ENCODE measurements at places on chromosomes 11 and 22. TPM values are rescaled to one million over a fixed set of nuclear protein-coding genes. Genes with fewer than 3 reads are reported as not detected.
A peak's percentile ranks its signal among the peaks of the same experiment; 100 is the strongest.

Gene PPARA
- 53.6 TPM for total RNA-seq

- no peaks in the 10 kb centered on the region for H3K27me3 ChIP-seq
- H3K27ac ChIP-seq: no peak overlapping the region
- DNase-seq: no peak
- no peaks in the 10 kb centered on the region for H3K4me1 ChIP-seq
Measured at GRCh38 chr11:126711977-126712625, 288.5 kb downstream of the KIRREL3 start.

- DNase-seq: no peak
- H3K36me3 ChIP-seq: peaks cover 70% of the 10 kb centered on the region
- peaks cover 16% of the 10 kb centered on the region for H3K4me1 ChIP-seq
- H3K27ac ChIP-seq: no peak overlapping the region
- no peaks in the 10 kb centered on the region for H3K27me3 ChIP-seq
- no peak overlapping the region for H3K4me3 ChIP-seq
Measured at GRCh38 chr11:67436459-67437081, 912 bp downstream of the PTPRCAP start.

DNA sequence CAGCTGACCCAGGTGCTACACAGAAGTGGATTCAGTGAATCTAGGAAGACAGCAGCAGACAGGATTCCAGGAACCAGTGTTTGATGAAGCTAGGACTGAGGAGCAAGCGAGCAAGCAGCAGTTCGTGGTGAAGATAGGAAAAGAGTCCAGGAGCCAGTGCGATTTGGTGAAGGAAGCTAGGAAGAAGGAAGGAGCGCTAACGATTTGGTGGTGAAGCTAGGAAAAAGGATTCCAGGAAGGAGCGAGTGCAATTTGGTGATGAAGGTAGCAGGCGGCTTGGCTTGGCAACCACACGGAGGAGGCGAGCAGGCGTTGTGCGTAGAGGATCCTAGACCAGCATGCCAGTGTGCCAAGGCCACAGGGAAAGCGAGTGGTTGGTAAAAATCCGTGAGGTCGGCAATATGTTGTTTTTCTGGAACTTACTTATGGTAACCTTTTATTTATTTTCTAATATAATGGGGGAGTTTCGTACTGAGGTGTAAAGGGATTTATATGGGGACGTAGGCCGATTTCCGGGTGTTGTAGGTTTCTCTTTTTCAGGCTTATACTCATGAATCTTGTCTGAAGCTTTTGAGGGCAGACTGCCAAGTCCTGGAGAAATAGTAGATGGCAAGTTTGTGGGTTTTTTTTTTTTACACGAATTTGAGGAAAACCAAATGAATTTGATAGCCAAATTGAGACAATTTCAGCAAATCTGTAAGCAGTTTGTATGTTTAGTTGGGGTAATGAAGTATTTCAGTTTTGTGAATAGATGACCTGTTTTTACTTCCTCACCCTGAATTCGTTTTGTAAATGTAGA is 1.7 kb downstream of the MALAT1 start:
- no peaks in the 10 kb centered on the region for H3K36me3 ChIP-seq
- H3K4me1 ChIP-seq: peaks cover 25% of the 10 kb centered on the region
- H3K27me3 ChIP-seq: no peaks in the 10 kb centered on the region
- peak overlapping the region; percentile 78 for H3K4me3 ChIP-seq
- no peak for DNase-seq

GRCh38 chr11:68735125-68735524 is 16.2 kb downstream of the TESMIN start:
- H3K36me3 ChIP-seq: no peaks in the 10 kb centered on the region
- no peak overlapping the region for H3K27ac ChIP-seq
- H3K27me3 ChIP-seq: no peaks in the 10 kb centered on the region
- H3K4me3 ChIP-seq: no peak overlapping the region

- no peaks in the 10 kb centered on the region for H3K27me3 ChIP-seq
- no peaks in the 10 kb centered on the region for H3K4me1 ChIP-seq
- H3K27ac ChIP-seq: no peak overlapping the region
- no peak for DNase-seq
- no peak overlapping the region for H3K4me3 ChIP-seq
Measured at GRCh38 chr11:129115652-129116586, 76.2 kb downstream of the ARHGAP32 start.

Gene MN1
- 1.6 TPM for total RNA-seq

Gene CRYBA4
- not detected for total RNA-seq

- H3K27ac ChIP-seq: no peak overlapping the region
- peak; percentile 18 for DNase-seq
- H3K27me3 ChIP-seq: no peaks in the 10 kb centered on the region
- no peaks in the 10 kb centered on the region for H3K4me1 ChIP-seq
Measured at GRCh38 chr11:74257959-74258553, 53.4 kb downstream of the P4HA3 start.

Gene MAML2
- total RNA-seq: 13.6 TPM

- H3K4me1 ChIP-seq: peaks cover 10% of the 10 kb centered on the region
- no peak overlapping the region for H3K4me3 ChIP-seq
- no peaks in the 10 kb centered on the region for H3K27me3 ChIP-seq
- no peaks in the 10 kb centered on the region for H3K36me3 ChIP-seq
- no peak overlapping the region for H3K27ac ChIP-seq
Measured at GRCh38 chr11:125141178-125141577, 23.4 kb upstream of the PKNOX2 start.

Gene P2RX6
- 5.1 TPM for total RNA-seq

- H3K4me1 ChIP-seq: no peaks in the 10 kb centered on the region
- DNase-seq: no peak
- H3K27ac ChIP-seq: no peak overlapping the region
- no peaks in the 10 kb centered on the region for H3K27me3 ChIP-seq
- H3K36me3 ChIP-seq: no peaks in the 10 kb centered on the region
Measured at GRCh38 chr11:124296016-124296415, 17.7 kb downstream of the OR8D1 start.

Gene RAB30
- total RNA-seq: 44.3 TPM

Gene MAPK8IP1
- total RNA-seq: 31.9 TPM

Gene HTR3A
- not detected for total RNA-seq

DNA sequence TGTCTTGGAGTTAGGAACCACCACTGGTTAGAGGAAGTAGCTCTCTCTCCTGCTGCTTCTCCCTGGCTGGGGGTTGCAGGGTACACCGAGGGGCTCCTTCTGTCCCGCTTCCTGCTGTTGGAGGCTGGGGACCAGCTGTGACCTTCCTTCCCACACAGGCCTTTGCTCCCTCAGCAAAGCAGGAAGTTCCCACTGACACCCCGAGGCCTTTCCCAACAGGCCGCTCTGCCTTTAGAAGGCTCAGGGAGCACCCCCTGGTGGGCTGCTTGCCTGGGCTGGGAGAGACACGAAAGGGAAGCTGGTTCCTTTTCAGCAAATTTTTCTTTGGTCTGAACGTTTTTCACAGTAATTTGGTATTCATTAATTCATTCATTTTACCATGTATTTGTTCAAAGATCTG is 527.9 kb upstream of the B3GAT1 start:
- DNase-seq: no peak
- H3K27me3 ChIP-seq: no peaks in the 10 kb centered on the region
- H3K4me3 ChIP-seq: no peak overlapping the region
- no peaks in the 10 kb centered on the region for H3K36me3 ChIP-seq
- no peak overlapping the region for H3K27ac ChIP-seq

Data from adrenal gland (tissue), 19 donors.